ENCODE measurements at places on chromosomes 4 and X.

DNA sequence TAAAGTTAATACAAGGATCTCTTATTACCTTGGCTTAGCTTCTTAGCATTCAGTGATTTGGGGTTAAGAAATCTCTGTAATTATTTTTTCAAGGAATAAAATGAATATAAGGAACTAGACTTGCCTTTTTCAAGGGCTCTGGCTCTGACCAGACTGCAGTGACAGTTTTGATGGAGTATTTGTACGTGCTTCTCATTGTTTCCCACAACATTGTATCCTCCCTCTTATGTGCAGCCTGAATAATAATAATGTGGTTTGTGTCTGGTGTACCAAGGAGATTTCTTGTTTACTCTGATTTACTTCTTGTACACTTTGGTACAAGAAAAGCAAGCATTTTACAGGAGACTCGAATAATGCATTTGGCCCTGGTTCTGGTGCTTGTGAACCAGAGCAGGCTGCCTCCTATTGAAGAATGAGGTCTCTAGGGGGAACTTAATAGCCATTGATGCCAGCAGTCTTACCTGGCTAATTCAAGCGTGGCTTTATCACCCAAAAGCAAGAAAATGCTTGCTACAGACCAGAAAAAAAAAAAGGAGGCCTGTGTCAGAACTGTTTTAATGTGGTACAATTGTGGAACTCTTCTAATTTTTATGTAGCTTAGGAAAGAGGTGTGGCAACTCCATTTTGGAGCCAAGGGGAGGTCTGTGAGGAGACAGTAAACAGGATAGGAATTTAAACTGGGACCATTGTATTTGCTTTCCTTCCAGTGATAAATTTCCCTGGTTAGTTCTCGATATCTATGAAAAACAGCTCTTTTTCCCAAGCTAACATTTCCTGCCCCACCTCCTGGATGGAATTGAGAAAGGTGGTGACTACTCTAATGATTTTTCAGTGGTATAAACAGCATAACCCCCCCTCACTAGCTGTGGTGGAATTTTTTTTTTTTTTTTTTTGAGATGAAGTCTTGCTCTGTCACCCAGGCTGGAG lies 5.6 kb downstream of the OTC start:
- DNase-seq: no peak

DNA sequence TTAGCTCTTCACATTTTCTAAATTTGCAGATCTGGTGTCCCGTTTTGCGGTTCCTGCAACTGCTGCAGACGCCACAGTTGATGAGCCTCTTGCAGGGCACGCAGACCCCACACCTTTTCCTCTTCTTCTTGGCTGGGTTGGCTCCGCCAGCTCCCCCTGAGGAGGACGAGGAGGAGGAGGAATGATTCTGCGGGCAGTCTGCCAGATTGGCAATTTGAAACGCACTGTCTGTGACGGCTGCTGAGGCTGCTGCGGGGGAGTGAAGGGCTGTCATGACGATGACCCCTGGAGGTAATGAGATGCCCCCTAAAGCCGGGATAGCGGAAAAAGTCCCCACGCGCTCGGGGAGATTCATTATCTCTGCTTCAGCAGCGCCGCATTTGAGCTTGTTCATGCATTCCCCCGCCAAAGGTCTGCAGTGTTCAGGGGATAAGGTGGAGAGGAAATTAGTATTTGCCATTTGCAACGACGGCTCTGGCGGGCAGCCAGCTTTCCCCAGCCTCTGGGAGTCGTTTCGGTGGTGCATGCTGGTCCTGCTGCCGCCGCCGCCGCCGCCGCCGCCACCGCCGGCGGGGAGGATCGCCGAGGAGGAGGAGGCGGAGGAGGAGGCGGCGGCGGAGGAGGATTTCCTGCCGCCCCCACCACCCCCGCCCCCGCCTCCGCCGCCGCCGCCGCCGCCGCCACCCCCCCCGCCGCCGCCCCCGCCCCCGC lies 3.8 kb downstream of the CXXC4 start:
- DNase-seq: peak; percentile 56

DNA sequence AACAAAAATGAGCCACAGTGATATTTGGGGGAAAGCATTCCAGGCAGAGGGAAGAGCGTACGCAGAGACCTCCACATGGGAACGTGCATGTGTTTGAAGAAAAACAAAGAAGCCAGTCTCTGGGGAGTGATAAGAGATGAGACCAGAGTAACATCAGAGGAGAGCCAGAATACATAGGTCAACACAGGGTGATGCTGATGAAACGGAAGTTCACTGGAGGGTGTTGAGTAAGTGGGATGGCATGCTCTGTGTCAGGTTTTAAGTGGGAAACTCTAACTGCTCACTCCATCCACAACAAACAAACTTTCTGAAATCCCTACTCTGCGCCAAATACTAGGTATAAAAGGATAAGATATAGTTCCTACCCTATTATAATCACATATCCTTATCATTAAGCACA lies 110.0 kb downstream of the ARHGAP6 start:
- no peak for DNase-seq

- no peak for DNase-seq
These were observed 39.0 kb downstream of the PLAC8 start for GRCh38 chr4:83075311-83076095.

GRCh38 chrX:135327299-135327698 lies 18.0 kb downstream of the ETDC start:
- no peak for DNase-seq

- DNase-seq: no peak
These were observed 865 bp downstream of the FAM200B start for GRCh38 chr4:15682242-15683142.

GRCh38 chrX:47958761-47959342 lies 44.9 kb downstream of the ZNF182 start:
- no peak for DNase-seq

DNA sequence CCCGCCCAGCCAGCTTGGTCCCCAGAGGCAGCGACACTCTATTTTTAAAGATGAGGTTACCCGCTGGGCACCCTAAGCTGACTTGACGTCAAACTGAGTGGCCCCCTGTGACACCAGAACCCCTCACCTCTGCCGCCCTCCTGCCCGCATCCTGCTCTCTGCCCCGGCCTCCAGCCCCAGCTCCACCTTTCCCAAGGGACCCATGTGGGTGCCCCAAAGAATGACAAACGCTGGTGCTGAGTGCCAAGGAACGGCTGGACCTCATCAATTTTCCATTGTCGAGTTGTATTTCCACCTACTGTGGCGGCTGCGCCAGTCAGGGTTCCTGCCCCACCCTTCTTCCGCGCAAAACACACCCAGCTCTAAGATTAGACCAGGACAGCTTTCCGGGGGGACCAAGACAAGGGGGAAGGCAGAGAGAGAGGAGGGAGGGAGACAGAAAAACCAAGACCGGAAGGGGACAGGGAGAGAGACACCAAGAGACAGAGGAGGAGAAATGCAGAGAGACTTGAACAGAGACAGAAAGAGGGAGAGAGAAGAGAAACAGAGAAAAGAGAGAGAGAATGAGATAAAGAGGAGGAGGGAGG lies 2.0 kb downstream of the PRKX start:
- no peak for DNase-seq

DNA sequence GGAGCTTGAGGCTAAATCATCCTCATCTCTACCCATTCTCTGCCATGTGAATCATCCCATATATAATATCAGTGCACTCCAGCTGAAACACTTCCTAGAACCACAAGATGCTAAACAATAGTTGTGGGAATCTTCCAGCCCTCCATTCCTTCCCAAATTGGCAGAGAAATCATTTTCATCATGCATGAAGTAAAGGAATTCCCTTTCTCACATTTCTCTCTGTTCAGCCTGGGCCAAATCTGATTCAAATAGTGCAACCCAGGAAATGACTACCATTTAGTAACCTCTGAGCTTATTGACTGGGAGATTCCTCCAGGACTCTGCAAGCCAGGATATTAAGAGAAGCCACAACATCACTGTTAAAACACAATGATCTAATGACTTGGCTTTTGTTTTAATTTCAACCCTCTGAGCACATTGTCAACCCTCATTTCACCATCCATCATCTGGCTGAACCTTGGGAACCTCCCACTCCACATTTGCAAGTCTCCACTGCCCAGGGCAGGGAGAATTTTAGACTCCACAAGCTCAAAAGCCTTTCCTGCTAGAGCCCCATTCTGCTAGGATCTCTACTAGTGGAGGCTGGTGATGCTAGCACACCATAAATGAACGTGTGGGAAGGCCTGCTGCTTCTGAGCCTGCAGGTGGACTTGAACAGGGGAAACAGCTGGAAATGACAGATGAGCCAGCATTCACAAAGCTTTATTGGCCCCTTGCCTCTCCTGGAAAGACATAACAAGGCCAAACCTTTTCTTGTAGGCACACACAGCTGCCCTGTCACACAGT lies 133.9 kb downstream of the TET2 start:
- DNase-seq: no peak

- no peak for DNase-seq
These were observed 39.3 kb downstream of the SYNPO2 start for GRCh38 chr4:118927974-118928373.

DNA sequence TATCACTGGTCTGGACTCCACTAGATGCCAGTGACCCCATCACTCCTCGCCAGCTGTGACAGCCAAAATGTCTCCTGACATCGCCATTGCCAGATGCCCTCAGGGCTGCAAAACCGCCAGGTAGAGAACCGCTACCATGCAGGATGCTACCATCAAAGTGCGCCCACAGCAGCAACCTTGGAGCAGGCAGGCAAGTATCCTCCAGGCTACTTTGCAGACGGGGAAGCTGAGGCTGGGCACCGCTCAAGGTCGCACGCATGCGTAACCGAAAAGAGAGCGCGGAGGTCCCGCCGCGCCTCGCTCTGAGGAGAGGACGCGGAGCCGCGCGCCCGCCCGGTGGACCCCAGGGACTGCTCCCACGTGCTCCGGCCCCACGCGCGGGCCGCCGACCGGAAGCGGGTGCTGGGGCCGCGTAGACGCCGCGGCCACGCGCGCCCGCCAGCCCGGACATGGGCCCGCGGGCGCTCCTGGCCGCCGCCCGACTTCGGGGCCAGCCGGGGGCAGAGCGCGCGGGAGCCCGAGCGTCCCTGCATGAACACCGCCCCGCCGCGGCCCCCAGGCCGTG lies at the start of gene STS:
TSS of gene STS (plus strand) at position 300 of the 565 bp plus-strand sequence. CDS start 105,488 bp downstream, outside the sequence.
- peak; percentile 36 for DNase-seq

GRCh38 chrX:19684311-19684710 lies 169.0 kb upstream of the MAP3K15 start:
- no peak for DNase-seq

DNA sequence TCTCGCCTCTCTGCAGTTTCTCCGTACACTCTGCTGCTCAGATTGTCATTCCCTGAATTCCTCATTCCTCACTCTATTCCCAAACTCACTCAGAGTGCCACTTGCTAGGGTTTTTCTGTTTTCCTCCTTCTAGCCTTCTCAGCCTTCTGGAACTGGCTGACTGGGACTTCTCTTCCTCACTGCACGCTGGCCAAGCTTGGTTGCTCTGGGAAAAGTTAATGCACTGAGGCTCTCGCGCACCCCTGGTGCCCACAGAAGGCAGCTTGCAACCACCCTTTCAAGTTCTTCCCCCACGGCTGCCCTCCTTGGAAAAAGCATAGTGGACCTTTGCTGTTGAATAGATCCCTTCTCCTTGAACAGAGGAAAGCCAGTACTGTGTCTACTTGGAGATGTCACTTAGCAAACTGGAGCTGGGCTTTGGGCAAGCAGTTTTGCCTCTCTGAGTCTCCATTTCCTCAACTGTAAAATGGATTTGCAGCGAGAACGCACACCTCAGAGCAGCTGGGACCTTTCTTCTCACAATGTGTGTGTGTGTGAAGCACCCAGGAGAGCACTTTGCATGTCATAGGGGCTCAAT lies 6.0 kb upstream of the CCKAR start:
- DNase-seq: no peak

- DNase-seq: peak; percentile 26
These were observed 225.2 kb downstream of the MGST2 start for GRCh38 chr4:139890816-139891215.
